ENCODE measurements at places on chromosomes 4 and X. TPM values are rescaled to one million over a fixed set of nuclear protein-coding genes. Genes with fewer than 3 reads are reported as not detected.

Gene NHS
- total RNA-seq = 11.3 TPM

Gene SPARCL1
- not detected for total RNA-seq

Gene STAG2
- total RNA-seq = 122 TPM

Gene DCAF4L1
- total RNA-seq = 0.31 TPM

DNA sequence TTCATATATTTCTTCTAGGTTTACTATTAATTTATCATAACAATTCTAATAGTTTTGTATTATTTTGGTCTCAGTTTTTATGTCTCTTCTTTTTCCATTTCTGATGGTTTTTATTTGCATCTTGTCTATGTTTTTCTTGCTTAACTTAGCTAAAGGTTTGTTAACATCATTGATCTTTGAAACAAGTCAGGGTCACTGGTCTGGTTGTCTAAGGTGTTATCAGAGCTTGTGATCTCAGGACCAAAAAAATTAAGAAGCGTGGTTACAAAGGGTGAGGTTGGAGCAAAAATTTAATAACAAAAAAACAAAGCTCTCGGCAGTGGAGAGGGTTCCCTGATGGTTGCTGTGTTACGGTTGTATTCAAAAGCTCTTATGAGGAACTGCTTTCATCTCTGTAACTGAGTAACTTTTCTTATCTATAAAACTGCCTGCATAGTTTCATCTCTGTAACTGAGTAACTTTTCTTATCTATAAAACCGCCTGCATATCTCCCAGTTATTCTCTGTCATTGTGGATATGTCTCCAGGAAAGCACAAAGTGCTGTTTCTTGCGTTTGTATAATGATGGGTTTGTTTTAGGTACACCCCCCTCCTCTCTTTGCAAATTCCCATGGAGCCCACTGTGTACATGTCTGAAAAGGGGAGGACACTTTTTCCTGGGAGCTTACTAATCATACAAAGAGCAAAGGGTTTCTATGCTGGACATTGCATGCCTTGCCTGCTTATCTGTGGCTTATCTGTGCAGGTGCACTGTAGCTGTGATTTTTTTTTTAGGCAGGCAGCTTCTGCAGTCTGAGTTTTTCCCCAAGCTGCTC lies 62.4 kb upstream of the UGT2B15 start:
- no peaks in the 10 kb centered on the region for H3K27me3 ChIP-seq
- H3K27ac ChIP-seq = no peak overlapping the region
- no peak overlapping the region for H3K4me3 ChIP-seq
- H3K4me1 ChIP-seq = no peaks in the 10 kb centered on the region

- H3K36me3 ChIP-seq = peaks cover 25% of the 10 kb centered on the region
- H3K27ac ChIP-seq = peak overlapping the region; percentile 99
- H3K4me3 ChIP-seq = peak overlapping the region; percentile 57
- H3K27me3 ChIP-seq = no peaks in the 10 kb centered on the region
- DNase-seq = peak; percentile 6
Measured at GRCh38 chrX:48573690-48574269, 504 bp upstream of the RBM3 start.

DNA sequence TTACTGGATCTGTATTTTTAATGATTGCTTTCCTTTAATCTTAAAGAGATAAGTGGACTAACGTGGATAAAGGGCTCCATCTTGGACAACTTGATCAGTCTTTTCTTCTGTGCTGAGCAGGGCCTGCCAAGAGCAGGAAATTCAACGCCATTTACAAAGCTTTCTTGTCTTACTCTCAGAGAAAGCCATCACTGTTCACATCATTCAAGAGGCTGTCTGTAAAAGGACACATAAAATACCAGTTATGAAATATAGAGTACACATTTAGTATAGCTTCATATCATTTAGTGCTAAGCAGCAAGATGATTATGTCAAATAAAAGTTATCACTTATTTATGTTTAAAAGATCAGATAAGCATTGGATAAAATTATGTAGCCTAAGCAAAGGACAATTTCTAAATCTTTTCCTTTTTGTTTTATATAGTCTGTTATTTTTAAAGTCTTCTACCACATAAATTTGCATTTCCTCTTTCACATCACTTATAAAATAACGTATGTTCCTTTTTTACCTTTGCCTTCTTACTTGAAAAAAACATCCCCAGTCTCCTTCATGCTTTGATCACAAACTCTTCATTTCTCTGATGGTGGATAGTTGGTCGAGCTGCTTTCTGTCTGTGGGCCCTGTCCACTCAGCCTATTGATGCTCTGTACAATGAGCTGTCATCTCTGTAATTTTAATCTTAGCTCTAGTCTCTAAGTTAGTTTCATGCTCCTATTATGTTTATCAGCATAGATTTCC lies 2.1 kb upstream of the CCNG2 start:
- peaks cover 22% of the 10 kb centered on the region for H3K4me1 ChIP-seq
- no peak overlapping the region for H3K4me3 ChIP-seq
- no peak for DNase-seq
- no peak overlapping the region for H3K27ac ChIP-seq

GRCh38 chr4:134862116-134862515 lies 660.5 kb upstream of the PABPC4L start:
- H3K27ac ChIP-seq = no peak overlapping the region
- DNase-seq = no peak
- no peaks in the 10 kb centered on the region for H3K27me3 ChIP-seq
- no peaks in the 10 kb centered on the region for H3K4me1 ChIP-seq

GRCh38 chr4:185805262-185805802 lies 6.7 kb downstream of the SORBS2 start:
- H3K27me3 ChIP-seq = no peaks in the 10 kb centered on the region
- H3K4me1 ChIP-seq = no peaks in the 10 kb centered on the region
- DNase-seq = no peak
- H3K36me3 ChIP-seq = no peaks in the 10 kb centered on the region
- H3K4me3 ChIP-seq = no peak overlapping the region
- H3K27ac ChIP-seq = no peak overlapping the region

GRCh38 chr4:77015390-77015789 lies 60.4 kb downstream of the CCNI start:
- no peak overlapping the region for H3K4me3 ChIP-seq
- H3K27me3 ChIP-seq = no peaks in the 10 kb centered on the region
- no peaks in the 10 kb centered on the region for H3K36me3 ChIP-seq
- no peak for DNase-seq
